H1 (cell line): ENCODE measurements at places on chromosomes 6 and 20. TPM values are rescaled to one million over a fixed set of nuclear protein-coding genes. Genes with fewer than 3 reads are reported as not detected.

DNA sequence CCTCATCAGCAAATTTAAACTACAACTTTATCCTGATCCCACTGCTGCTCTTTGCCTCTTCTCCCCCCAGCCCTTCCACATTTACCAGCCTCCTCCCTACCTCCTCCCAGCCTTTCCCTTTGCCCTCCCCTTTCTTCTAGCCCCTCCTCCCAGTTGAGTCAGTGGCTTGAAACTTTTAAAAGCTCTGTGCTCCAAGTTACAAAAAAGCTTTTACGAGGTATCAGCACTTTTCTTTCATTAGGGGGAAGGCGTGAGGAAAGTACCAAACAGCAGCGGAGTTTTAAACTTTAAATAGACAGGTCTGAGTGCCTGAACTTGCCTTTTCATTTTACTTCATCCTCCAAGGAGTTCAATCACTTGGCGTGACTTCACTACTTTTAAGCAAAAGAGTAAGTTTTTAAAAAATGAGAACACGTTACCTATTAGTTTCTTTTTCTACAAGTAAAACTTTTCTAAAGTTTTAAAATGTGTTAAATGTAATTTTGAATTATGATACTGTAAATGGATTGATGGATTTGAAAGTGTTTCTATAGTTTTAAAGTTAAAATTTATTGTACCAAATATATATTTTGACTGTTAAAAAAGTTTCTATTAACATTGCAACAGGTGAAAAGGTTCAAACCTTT, at the start of gene GJA1:
TSS of gene GJA1 (plus strand) at position 203 of the 626 bp plus-strand sequence. CDS start 11,202 bp downstream, outside the sequence.
- DNase-seq, result no peak

GRCh38 chr6:144408161-144408560, 123.0 kb downstream of the UTRN start:
- DNase-seq, result no peak

DNA sequence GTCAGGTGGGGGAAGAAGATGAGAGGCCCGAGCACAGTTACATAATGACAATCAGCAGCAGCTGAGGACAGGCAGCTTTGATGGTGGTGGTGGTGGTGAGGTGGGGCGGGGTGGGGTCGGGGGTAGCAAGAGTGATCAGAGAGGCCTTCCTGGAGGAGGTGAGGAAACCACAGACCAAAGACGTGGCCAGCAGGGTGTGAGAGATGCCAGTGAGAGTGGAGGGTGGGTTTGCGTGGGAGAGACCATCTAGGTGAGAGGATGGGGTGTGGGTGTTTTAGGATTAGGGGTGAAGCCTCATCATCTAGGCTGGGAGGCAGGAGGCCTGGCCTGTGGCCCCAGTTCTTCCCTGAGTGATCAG, 76.0 kb upstream of the TOX2 start:
- no peak for DNase-seq

DNA sequence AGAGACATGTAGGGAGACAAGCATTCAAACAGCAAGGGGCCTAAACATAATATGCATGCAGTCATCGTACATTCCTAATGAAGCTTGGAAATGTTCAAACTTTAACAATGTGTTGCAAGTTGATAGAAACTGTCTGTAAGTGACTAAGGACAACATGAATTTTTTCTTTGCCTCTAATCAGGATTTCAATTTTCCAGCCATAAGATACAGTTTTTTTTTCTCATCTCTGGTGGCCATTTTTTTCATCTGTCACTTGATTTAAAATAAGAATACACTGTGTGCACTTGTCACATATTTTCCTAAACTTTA, 22.2 kb upstream of the MTRF1L start:
- DNase-seq, result no peak

DNA sequence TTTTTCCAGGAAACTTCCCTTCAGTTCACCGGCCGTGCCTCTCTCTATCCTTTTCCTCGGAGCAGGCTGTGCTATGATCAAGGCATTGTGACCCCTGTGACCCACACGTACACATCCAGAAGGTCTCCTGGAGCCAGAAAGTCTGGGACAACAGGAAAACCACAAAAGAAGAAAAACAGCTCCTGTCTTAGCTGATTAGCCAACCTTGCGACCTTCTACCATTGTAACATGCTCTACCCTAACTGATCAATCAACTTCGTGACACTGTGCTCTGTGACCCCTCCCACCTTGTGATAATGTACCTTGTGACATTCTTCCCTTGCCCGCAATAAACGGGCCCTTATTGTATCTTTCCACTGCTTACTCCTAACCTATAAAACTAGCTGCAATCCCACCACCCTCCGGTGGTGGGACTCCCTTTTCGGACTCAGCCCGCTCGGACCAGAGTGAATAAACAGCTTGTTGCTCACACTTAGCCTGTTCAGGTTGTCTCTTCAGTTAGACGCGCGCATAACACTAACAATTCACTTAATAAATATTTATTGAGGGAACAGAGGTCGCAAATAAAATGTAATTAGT, 24.2 kb downstream of the ZNF311 start:
- no peak for DNase-seq

DNA sequence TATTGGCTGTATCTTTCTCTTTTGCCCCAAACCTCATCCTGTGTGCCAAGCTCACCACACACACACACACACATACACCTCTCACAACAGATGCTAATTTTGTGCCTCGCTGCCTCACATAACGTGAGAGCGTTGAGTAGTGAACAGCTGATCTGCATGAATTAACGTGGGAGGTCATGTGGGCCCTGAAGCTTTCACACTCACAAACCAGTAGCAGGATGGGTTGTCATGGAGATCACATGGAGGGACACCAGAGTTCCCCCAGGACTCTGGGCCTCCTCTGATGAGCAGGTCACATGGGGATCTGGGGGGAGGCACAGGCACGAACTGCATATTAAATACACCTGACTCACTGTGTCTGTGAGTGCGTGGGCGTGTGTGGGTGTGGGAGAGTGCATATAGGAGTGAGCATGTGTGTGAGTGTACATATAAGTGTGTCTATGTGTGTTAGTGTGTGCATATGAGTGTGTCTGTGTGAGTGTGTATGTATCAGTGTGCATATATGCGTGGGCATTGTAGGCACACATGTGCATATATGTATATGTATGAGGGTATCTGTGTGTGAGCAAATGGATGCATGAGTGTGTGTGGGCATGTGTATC, 62.7 kb upstream of the SULF2 start:
- DNase-seq, result no peak

DNA sequence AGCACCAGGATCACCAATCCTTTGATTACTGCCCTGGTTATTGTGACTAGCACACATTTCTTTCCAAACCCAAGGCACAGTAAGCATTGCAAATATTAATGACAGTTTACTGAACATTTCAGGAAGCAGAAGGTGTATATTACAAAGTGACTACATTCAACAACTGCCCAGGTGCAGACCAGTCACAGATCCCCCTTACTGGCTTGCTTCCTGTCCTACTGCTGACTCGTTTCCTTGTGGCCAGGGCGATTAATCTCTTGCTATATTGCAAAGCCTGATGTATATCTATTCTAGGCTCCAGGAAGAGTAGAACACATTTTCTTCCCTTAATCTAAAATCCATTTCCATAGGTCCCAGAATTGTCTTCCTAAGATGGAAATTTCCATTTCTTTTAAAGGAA, 77.2 kb upstream of the EPHA7 start:
- no peak for DNase-seq

DNA sequence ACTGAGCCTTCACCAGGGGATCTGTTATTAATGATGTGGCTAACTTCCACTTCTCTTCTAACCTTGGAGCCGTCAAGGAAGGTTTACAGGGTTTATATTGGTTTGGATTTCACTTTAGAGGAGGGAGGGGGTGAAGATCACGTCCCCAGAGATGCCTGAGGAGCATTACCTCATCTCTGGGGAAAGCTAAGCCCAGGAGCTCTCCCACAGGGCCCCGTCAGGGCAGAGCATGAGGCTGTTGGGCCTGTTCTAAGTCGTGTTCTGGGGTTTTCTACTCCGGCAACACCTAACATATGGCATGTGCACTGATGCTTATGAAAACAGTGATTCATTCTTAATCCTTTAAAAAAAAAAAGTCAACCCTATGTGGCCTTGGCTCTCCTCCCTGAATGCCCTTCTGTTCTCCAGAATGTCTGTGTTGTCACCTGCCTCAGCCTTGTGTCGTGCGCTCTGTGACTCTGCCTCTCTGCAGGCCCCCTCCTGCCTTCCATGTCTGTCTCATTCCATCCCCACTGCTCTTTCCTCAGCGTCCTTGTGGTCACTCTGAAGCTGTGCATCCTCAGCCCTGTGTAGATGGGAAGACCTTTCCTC, 97.4 kb upstream of the JARID2 start:
- no peak for DNase-seq

DNA sequence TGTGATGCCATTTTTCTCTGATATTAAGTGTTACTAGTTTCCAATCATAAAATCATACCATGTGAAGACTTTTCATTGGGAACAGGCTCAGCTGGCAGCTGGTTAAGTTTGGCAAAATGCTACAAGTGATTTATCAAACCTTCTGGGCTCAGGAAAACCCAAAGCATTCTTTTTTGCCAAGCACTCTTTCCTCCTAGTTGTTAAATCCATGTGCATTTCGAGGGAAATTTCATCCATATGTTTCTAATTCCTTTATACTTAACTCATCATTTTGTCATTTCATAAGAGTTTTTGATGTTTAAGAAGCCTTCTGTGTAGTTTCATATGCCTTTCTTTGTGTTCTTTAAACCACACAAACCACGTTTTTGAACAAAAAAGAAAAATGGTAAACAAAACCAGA, 217.6 kb upstream of the PDE10A start:
- no peak for DNase-seq

The NINL gene
- total RNA-seq, result 27.3 and 30.0 TPM in 2 replicates

The SRPK1 gene
- total RNA-seq, result 102 and 116 TPM in 2 replicates

The TLDC2 gene
- 0.23 and 0.34 TPM in 2 replicates for total RNA-seq

The HLA-DRB1 gene
- total RNA-seq, result 5.1 and 6.7 TPM in 2 replicates

The KIAA1755 gene
- not detected in 2 replicates for total RNA-seq

The SLC4A11 gene
- 29.1 and 32.3 TPM in 2 replicates for total RNA-seq

The CNR1 gene
- total RNA-seq, result 2.9 and 3.1 TPM in 2 replicates

The DNAH8 gene
- total RNA-seq, result not detected in 2 replicates

The SOX4 gene
- total RNA-seq, result 162 and 169 TPM in 2 replicates

The BPI gene
- not detected in 2 replicates for total RNA-seq

The NHLRC1 gene
- total RNA-seq, result 0.58 and 0.82 TPM in 2 replicates

The SEMG1 gene
- total RNA-seq, result 4.5 and 5.8 TPM in 2 replicates

The SSTR4 gene
- total RNA-seq, result not detected in 2 replicates

The FBXO5 gene
- total RNA-seq, result 53.4 and 55.1 TPM in 2 replicates
